Stimulated activated CD4-positive, alpha-beta T cell treated with anti-CD3 and anti-CD28 coated beads, Interleukin-2, amount 100 ng/mL, for 48 hours (primary cell): ENCODE measurements at places on chromosomes 16 and 17.
A peak's percentile ranks its signal among the peaks of the same experiment; 100 is the strongest.

- DNase-seq: no peak
Measured at GRCh38 chr16:3170440-3171180, 17.4 kb upstream of the OR1F1 start.

- no peak for DNase-seq
Measured at GRCh38 chr17:40947929-40948328, 10.5 kb upstream of the KRT23 start.

- DNase-seq: no peak
Measured at GRCh38 chr17:80995131-80995530, 3.5 kb downstream of the CHMP6 start.

DNA sequence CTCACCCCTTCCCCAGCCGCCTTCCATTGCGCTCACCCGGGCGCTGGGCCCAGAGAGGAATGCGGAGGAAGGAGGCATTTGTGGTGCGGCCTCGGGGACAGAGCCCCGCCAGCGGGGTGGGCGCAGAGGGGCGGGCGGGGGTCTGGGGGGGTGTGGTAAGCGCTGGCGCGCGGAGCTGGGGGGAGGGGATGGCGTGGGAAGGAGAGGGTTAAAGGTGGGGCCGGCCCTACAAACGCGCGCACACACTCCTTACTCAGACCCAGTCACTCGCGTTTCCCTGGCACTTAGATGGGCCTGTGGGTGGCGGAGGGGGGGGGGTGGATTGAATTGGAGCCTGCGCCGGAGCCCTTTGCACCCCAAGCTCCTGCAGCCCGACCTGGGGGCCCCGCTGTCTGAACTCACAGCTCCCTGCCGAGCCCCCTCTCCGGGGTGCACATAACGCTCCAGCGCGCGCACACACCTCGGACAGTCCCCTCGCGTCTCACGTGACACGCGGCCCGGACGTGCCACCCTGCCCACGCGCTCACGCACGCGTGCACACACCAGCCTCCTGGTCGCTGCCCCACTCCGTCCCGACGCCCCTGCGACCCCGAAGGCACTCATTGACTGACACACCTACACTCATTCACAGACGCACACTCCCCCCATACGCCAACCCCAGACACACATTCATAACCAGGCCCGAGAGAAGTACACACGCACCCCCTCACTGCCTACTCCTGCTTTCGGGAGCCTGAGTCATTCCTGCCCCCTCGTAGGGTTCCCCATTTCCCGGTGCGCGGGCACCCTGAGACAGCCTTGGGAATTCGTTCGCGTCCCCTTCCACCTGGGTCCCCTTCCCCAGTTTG is 844 bp downstream of the TBKBP1 start:
- DNase-seq: peak; percentile 49

GRCh38 chr17:64063766-64064224 is 43.4 kb upstream of the ICAM2 start:
- peak; percentile 36 for DNase-seq

- no peak for DNase-seq
Measured at GRCh38 chr16:49731911-49732310, 124.0 kb downstream of the ZNF423 start.
